ENCODE measurements at places on chromosomes 5 and 9.

DNA sequence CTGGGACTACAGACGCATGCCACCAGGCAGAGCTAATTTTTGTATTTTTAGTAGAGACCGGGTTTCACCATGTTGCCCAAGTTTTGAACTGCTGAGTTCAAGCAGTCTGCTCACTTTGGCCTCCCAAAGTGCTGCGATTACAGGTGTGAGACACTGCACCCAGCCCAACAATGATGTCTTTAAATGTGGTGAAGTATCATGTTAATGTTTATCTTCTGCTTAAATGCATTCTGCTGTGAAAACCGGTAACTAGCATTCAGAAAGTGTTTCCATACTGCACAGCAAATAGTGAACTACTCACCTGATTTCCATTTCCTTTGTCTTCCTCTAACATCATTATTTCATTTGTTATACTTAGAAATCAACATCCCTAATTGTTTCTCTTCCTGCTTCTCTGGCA, 264.0 kb upstream of the ITGA1 start:
- DNase-seq, result no peak

- DNase-seq, result no peak
These were observed 183.1 kb downstream of the C9orf50 start for GRCh38 chr9:129437626-129438323.

DNA sequence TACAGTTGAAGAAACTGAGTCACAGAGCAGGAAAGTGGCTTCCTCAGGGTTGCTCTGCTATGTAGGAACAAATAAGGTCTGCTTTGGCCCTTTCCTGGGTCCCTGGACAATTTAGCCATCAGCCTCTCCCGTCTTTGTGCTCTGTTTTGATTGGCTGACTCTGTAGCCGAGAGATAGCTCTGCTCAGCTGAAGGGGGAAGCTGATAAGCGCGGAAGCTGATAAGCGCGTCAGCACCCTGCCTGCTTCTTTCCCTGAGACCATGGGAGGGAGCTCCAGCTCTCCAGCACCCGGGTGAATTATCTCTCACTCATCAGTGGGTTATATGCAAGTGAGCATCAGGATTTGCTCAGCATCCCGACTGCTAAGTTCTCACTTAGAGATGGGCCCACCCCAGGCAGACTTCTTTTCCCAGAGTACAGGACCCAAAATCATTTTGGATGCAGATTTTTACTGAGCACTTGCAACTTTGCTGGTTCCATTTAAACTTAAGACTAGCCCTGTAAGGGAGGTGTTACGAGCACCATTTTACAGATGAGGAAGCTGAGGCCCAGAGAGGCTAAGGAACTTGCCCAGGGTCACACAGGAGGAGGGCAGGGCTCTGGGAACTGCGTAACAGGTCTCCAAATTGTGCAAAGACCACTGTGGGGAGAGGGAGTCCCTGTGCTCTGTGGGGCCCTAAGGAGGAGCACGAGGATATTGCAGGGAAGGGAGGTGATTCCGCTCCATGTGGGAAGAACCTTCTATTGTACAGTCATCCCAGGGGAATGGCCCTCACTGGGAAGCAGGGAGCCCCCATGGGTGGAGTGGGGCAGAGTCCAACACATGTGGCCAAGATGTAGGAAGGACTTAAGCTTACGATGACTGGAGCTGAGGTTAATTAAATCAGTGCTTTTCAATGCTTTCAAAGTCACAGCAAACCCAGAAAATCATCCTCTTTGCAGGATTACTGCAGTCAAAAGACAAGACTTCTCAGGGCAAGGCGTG, 83.7 kb upstream of the ORM1 start:
- DNase-seq, result no peak

DNA sequence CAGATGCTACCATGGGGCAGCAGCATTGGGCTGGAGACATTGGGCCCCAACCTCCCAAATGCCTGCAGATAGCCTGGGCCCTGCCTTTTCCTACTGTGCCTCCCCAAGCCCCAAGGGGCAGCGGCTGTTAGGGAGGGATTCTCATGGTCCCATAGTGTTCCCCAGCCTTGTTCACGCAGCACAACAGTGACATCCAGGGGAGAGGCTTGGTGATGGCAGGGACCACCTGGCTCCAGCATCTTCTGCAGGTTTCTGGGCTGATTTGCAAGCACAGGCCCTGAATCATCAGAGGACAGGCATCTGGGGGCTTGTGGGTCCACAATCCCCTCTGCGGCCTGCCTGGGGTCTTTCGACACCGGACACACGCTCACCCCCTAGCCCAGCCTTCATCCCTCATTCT, 354.6 kb downstream of the SLIT3 start:
- no peak for DNase-seq

DNA sequence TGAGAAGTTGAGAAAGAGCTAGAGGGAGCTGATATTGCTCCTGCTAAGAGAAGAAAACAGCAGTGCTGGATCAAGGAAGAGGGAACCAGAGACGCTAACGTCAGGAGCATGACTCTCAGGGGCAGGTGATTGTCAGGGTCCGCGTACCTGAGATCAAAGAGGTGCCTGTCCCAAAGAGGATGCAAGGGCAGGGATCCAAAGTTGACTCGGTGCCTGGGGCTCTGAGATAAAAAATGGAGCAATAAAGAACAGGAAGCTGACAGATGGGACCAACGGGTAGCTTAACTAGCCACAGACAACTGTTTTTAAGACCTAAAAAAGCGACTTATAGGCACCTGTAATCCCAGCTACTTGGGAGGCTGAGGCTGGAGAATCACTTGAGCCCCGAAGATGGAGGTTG, 517.8 kb downstream of the IRX1 start:
- no peak for DNase-seq

- no peak for DNase-seq
These were observed 75.7 kb upstream of the OR2K2 start for GRCh38 chr9:111405701-111406100.

DNA sequence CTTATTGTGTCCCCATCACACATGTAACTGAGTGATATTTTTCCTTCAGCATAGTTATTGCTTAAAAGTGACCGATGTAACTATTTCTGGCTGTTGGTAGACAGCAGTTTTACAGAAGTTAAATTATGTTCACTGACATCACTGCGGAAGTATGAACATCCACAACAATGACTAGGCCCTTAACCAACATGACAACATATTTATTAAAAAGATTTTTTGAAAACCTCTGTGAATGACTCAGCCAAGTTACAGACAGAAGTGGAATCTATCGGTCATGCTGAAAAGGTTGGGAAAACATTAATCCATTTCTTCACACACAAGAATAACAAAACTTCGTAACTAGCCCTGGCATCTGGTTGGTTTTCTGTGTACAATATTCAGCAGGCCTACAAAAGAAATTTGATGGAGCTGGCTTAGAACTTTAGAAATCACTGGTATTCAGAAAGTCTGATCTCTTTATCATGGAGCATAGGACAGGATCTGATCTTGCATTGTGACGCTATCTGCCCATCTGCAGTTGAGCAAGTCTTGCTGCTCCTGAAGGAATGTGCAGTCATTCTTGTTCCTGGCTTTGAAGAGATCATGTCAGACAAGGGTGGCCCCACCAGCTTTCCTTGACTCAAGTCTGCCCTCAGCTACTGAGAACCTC, 6.5 kb downstream of the GLIS3 start:
- DNase-seq, result no peak

- DNase-seq, result no peak
These were observed 3.3 kb upstream of the PRDM6 start for GRCh38 chr5:123085638-123086286.

GRCh38 chr9:18826248-18826647, 206.8 kb downstream of the SAXO1 start:
- DNase-seq, result no peak

GRCh38 chr5:38555354-38556087, 925 bp downstream of the LIFR start:
- no peak for DNase-seq

- no peak for DNase-seq
These were observed 142.1 kb downstream of the PLK2 start for GRCh38 chr5:58317808-58318207.

GRCh38 chr9:2857564-2858198, 13.8 kb upstream of the PUM3 start:
- peak; percentile 20 for DNase-seq

DNA sequence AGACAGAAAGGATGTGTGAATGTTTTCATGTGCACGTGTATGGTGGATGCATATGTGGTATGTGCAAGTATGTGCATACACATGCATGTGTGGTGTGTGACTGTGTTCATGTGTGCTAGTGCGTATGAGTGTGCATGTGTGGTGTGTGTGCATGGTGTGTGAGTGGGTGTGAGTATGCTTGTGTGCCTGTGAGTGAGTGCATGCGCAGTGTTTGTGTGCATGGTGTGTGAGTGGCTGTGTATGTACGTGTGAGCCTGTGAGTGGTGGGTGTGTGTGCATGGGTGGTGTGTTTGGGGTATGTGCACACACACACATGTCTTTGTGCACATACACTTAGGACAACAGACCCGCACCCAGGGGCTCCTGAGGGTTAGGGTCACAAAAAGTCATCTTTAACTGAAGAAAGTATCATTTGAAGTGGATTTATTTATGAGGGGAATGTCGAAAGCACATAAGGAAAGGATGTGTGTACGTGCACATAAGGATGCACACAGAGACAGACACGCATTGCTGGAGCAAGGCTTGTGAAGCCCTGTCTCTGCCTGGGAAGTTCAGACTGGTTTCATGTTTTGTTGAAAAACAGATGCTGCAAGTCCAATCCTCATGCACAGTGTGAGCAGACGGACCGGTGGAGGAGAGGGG, 237.0 kb downstream of the SYK start:
- no peak for DNase-seq

- no peak for DNase-seq
These were observed at the start of gene LHFPL2 for GRCh38 chr5:78648359-78649210. TSS of gene LHFPL2 (minus strand) at chr5:78648772. CDS start at chr5:78510213, 138,559 bp downstream.

- DNase-seq, result no peak
These were observed 17.3 kb downstream of the USP20 start for GRCh38 chr9:129852579-129852978.

DNA sequence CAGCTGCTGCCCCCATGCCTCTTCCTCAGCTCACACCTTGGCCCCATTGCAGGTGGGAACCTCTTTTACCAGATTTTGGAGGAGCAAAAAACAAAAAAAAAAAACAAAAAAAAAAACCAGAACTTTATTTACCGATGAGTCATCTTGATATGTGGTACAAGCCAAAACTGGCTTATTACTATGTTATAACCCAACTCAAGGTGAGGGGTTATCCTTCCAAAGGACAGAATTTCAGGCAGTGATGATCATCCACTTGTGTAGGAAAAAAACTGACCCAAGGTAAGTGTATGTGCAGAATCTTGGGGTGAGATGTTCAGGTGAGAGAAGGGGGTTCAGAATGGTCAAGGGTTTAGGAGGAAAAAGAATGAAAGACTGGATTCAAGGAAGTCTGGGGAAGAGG, 142.6 kb upstream of the FST start:
- DNase-seq, result no peak

DNA sequence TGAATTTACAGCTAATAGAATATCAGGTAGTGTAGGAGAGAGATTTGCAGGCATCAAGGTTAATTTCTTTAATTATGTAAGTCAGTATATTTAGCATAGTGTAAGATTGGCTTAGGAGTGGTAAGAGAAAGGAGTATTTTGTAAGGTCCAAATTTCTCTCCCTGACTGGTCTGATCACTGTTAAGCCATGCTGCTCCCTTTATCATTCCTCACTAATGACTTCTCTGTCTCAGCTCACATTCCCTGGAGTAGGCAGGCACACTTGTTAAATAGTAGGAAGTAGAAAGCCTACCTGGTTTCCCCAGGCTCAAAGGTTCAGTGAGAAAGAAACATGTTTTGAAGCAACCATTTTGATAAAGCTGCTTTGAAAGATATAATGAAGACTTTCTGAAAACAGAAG, 90.7 kb downstream of the SMIM15 start:
- no peak for DNase-seq

DNA sequence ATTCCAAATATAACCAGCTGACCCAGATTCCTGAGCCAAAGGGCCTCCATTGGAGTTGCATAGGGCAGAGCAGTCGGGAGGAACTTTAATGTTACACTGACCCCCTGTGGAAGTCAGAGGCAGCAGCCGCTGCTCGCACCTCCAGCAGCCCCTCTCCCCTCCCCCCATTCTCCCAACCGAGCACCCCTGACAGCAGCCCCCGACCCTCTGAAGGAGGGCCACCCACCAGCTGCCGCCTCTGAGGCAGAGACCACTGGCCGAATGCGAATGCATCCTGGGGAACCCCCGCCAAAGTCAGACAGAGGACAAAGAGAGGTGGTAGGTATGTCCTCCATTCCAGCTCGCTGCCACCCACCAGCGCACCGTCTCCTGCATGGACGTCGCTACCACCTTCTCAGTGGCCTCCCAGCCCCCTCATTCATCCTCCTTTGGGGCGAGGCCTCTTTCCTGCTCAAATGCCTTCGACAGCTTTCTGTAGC, 231.0 kb downstream of the CDK5RAP2 start:
- no peak for DNase-seq

- no peak for DNase-seq
These were observed 101.6 kb downstream of the CRB2 start for GRCh38 chr9:123457583-123457982.

DNA sequence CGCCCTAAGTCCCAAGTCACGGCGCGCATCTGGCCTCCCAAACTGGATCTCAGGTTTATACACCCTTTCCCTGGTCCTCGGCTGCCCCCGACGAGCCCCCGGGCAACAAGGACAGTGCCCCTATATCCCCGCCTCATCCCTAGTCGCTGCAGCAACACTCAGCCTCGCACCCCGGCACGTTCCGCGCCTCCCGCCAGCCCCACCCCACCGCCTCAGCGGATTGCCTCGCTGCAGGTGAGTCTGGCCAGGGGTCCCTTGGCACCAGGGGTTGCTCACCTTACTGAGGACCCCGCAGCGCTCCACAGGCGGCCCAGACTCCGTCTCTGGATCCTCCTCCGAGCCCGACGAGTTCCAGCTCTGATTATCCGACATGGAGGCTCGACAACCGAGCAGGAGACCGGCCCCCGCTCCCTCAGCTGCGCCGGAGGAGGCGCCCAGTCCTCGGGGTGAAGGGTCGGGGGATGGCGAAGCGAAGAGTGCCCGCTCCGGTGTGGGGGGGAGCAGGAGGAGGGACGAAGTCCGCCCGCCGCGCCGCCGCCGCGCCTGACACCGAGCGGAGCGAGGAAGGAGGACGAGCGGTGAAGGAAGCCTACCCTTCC, 494 bp downstream of the CERT1 start:
- DNase-seq, result peak; percentile 18

DNA sequence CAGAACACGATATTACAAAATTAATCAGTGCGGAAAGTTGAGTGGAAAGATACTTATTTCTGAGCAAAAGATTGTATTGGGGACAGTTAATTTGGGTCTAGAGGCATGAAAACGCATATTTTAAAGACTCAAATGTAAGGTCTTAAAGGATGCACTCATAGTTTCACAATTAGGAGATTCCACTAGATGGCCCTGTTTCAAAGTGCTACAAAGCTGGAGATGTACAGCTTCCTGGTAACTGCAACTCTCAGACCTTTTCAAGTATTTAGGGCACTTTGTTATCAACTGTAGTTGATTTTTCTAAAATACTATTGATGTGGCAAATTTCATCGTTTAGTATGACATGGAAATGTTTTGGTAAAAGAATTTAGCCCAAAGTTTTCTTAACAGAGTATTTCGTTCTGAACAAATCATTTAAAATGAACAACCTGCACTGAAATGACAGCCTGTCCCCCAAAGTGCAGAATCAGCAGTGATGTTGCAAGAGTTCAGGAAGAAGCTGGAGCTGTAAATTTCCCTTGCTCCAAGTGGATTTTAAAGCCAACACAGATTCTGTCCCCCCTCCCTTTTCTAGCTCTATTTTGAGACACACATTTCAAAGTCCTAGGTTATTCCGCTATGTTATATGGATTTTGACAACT, 16.2 kb upstream of the NDUFB6 start:
- DNase-seq, result no peak
